ENCODE measurements at places on chromosomes 1 and 21. TPM values are rescaled to one million over a fixed set of nuclear protein-coding genes. Genes with fewer than 3 reads are reported as not detected.

The GSTM1 gene
- total RNA-seq: not detected

The RXRG gene
- 83.8 TPM for total RNA-seq

The S100A5 gene
- total RNA-seq: not detected

The OSCP1 gene
- 20.6 TPM for total RNA-seq

The SLC9A1 gene
- total RNA-seq: 8.5 TPM

The SPATA46 gene
- total RNA-seq: not detected

The COL8A2 gene
- total RNA-seq: 65.4 TPM

The FALEC gene
- total RNA-seq: not detected

The ODR4 gene
- 46.9 TPM for total RNA-seq

The CLCNKB gene
- 0.55 TPM for total RNA-seq

The TCHHL1 gene
- not detected for total RNA-seq

The RHD gene
- 0.49 TPM for total RNA-seq

The EXOSC10 gene
- 81.6 TPM for total RNA-seq

The DIRAS3 gene
- total RNA-seq: 5.0 TPM

The WDR3 gene
- 29.7 TPM for total RNA-seq

The PRDM16 gene
- total RNA-seq: 13.5 TPM

The PTPN7 gene
- 1.3 TPM for total RNA-seq

The TPTE gene
- not detected for total RNA-seq

The APH1A gene
- total RNA-seq: 68.5 TPM

The CFHR4 gene
- not detected for total RNA-seq

The HPCA gene
- 15.2 TPM for total RNA-seq

The TCEA3 gene
- total RNA-seq: 50.6 TPM

The PPFIA4 gene
- 15.8 TPM for total RNA-seq

The GREM2 gene
- 6.4 TPM for total RNA-seq

Measured in camera-type eye (tissue), 1 donor.